ENCODE measurements at places on chromosomes 3 and 15.

- DNase-seq, result no peak
These were observed 14.8 kb upstream of the SH3BP5 start for GRCh38 chr3:15347063-15347736.

GRCh38 chr15:91593067-91593466 is 260.4 kb upstream of the SLCO3A1 start:
- no peak for DNase-seq

- DNase-seq, result peak; percentile 62
These were observed 55.3 kb upstream of the CA12 start for GRCh38 chr15:63436872-63437375.

- DNase-seq, result no peak
These were observed 21.6 kb downstream of the ARHGAP31 start for GRCh38 chr3:119315600-119316312.

DNA sequence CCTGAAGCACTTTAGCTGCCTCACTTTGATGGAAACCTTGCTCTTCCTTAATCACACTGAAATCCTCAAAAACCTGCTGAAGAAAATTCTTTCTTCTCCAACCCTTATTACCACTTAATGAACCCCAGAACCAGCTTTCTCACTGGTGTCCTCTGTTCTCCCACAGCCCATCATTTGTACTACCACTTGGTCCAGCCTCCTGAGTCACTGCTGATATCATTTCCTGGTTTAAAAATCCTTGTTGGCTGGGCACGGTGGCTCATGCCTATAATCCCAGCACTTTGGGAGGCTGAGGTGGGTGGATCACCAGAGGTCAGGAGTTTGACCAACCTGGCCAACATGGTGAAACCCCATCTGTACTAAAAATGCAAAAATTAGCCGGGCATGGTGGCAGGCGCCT is 418.6 kb upstream of the KCNMB2 start:
- DNase-seq, result no peak

Measured in effector CD4-positive, alpha-beta T cell (primary cell).